Astrocyte of the cerebellum (primary cell): ENCODE measurements at places on chromosomes 12 and 14.
A peak's percentile ranks its signal among the peaks of the same experiment; 100 is the strongest.

DNA sequence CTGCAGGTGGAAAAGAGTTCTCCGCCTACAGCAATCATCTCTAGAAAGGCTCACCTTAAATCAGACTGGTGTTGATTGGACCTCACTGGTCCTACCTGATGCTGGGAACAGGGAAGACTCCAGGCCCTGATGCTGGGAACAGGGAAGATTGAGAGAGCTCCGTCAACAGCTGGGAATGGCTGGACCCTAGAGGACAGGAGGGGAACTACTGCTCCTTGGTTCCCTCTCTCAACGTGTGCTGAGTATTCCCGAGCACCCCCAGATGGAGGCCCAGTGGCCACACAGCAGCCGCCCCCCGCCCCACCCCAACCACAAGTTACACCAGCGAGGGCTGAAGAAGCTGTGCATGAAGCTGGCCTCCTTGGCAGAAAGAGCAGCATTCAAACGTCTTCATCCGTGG, 240.3 kb downstream of the SLC15A4 start:
- no peak for DNase-seq

DNA sequence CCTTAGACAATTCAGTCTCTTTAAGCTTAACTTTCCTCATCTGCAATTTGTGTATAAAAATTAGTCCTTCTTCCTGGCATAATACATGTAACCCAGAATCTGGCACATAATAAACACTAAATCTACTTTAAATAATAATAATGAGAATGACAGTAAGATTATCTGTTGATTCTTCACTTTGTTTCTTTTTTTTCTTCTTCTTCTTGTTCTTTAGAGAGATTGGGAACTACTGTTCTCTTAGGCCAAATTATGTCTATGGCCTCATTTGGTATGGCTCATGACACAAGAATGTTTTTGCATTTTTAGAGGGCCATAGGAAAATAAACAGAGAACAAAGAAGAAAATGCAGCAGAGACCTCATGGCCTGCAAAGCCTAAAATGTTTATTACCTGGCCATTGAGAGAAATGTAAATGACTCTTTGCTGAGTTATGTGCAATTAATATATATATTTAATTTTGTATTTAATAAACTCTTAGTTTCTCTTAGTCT, 275.8 kb downstream of the SLC6A15 start:
- peak; percentile 48 for DNase-seq

DNA sequence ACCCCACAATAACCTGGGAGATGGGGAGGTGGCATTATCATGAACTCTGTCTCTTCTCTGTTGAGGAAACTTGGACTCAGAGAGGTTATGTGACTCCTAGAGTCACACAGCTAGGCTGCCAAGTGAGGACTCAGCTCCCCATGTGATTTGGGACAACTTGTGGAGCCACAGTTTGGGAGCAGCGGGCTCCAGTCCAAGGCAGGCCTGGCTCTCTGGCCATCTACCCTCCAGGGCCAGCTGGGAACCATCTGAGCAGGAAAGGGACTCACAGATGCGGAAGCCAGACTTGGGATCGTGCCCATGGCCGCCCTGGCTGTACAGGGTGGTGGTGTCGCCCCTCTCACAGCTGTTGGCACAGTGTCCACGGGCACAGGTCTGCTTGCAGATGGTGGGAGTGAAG, 59.1 kb downstream of the ISCA2 start:
- no peak for DNase-seq

GRCh38 chr14:104112609-104113571, 25.5 kb upstream of the KIF26A start:
- DNase-seq = no peak

- no peak for DNase-seq
These were observed 34.3 kb downstream of the SLC15A4 start for GRCh38 chr12:128789356-128789929.

- no peak for DNase-seq
These were observed 178.8 kb downstream of the CEP128 start for GRCh38 chr14:80762641-80763228.

- DNase-seq = no peak
These were observed 31.6 kb downstream of the LIMA1 start for GRCh38 chr12:50251619-50252252.

DNA sequence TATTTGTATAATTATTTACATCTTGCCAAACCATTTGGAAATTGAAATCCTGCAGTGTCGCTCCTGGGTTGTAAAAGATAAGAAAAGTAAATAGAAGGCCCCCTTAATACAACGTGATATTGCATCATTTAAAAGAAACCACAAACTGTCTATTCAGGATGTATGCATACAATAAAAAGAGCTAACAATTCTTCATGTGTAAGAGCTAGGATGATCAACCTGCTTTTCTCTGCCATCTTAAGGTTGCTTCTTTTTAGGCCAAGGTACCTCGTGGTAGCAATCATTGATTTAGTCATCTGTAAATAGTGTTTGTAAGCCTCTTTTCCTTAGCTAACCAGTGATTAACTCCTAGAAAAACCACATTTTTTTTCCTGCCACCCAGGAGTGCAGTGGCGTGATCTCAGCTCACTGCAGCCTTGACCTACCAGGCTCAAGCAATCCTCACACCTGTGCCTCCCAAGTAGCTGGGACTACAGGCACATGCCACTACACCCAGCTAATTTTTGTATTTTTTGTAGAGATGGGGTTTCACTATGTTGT, 3.3 kb upstream of the USP44 start:
- DNase-seq = no peak
